ENCODE measurements at places on chromosomes 12 and 14.
A peak's percentile ranks its signal among the peaks of the same experiment; 100 is the strongest.

DNA sequence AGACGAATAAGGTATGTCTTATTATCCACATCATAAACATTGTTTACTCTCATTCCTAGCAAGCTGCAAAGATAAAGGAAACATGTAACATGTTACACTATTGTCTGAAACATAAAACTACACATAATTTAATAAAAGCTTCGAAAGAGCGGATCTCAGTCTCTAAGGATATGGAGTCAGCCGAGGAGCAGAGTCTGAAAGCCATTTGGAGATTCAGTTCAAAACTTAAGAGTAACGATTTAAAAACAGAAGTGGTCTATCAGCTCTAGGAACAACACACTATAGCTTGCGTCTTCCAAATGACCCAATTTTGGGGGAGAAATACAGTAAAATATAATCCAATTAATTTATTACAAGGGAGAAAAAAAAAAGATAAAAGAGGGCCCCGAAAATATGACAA is 775 bp downstream of the NEMF start:
- DNase-seq, result no peak

DNA sequence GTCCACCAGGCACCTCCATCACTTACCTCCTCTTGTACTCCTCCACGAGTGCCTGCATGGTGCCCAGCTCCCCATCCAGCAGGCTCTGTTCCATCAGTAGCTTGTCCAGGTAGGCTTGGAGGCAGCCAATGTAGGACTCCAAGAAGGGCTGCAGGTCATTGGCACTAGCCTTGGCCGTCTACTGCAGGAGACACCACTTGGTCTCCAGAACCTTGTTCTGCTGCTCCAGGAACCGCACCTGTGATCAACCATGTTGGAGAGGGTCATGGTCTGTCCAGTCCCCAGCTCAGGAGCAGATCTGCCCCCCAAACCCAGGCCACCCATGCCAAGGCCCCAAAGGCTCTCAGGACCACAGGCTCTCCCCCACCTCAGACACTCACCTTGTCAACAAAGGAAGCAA is 23.9 kb downstream of the KRT76 start:
- DNase-seq, result no peak

DNA sequence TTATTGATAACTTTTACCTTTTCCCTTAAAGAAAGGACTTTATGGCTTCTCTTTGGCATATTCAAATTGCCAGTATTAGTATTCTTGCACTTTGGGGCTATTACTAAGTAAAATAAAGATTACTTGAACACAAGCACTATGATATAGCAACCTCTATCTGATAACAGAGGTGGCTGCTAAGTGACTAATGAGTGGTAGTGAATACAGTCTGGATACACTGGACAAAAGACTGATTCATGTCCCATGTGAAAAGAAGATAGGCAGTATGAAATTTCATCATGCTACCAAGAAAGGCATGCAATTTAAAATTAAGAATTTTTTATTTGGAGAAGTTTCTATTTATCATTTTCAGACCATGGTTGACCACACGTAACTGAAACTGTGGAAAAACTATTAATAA is 399.9 kb downstream of the FSCB start:
- no peak for DNase-seq

- no peak for DNase-seq
These were observed 2.9 kb downstream of the GLIPR1 start for GRCh38 chr12:75483431-75483830.

- DNase-seq, result peak; percentile 77
These were observed 127.2 kb downstream of the OTOGL start for GRCh38 chr12:80226576-80226975.

- DNase-seq, result peak; percentile 31
These were observed 201.3 kb upstream of the RBM19 start for GRCh38 chr12:114167431-114167830.

DNA sequence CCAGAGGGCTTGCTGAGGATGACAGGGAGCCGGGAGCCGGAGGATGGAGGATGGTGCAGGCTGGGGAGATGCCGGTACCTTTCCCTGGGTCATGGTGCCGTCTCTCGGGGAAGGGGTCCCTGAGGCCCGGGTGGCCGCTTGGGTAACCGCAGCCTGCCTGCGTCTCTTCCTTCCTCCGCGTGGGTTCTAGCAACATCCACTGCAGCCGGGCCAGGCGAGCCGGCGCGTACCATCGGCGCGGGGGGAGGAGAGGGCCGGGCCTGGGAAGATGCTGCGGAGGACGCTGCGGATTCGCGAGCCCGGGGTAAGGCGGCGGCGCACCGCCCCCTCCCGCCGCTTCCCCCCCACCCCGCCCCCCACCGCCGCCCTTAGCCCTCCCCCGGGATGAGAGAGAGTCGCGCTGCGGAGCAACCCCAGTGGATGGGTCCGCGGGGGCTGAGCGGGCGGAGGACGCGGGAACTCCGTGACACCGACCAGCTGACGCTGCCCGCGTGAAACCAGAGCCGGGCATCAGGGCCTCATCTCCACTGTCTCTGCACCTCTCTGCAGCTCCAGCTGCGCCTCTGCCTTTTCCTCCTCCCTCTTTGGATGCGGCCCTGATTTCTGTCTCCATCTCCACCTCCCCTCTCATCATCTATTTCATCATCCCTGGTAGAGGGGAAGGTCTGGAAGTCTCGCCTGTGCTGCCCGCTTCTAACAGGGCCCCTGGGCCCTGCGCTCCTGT is at the start of gene FAIM2:
FAIM2 (minus strand) TSS at position 201 of the 724 bp plus-strand sequence; CDS start at position 93, 108 bp downstream.
- DNase-seq, result peak; percentile 84

DNA sequence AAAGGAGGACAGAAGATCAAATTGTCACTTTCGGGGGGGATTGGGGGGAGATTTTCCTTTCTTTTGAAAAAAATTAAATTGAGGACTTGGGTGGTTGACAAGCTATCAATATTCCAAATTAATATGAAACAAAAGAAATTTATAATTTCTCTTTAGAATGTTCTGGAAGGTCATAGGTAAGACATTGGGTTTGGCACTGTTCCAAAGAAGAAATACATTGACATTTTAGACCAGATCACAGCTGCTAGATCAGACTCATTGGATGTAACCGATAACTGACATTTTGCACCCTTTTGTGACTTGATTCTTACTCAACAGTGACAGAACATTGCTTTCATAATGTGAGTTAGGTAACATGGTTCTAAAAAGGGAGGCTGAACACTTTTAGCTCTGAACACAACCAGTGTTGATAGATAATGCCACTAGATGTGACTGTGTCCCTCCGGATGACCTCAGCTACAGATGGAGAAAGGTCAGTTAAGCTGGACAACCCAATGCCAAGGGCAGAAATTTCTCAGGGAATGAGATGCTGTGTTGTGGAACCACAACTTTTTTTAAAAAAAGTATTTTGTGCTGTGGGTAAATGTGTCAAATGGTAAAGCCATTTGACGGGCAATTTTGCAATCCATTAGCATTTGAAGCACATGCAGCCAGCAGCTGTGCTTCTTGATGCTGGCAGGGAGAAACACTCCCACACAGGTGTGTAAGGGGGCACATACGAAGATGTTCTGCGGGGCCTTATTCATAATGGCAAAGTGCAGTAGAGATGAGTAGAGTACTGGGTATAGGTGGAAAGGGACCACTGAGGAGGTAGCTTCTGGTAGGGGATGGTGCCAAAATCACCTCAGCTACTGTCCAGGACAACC is 62.9 kb downstream of the RFX4 start:
- no peak for DNase-seq

- no peak for DNase-seq
These were observed 159.8 kb upstream of the TMEM260 start for GRCh38 chr14:56419750-56420149.

All from fibroblast of lung (primary cell).